ENCODE measurements at places on chromosomes 11 and 22. TPM values are rescaled to one million over a fixed set of nuclear protein-coding genes. Genes with fewer than 3 reads are reported as not detected.

DNA sequence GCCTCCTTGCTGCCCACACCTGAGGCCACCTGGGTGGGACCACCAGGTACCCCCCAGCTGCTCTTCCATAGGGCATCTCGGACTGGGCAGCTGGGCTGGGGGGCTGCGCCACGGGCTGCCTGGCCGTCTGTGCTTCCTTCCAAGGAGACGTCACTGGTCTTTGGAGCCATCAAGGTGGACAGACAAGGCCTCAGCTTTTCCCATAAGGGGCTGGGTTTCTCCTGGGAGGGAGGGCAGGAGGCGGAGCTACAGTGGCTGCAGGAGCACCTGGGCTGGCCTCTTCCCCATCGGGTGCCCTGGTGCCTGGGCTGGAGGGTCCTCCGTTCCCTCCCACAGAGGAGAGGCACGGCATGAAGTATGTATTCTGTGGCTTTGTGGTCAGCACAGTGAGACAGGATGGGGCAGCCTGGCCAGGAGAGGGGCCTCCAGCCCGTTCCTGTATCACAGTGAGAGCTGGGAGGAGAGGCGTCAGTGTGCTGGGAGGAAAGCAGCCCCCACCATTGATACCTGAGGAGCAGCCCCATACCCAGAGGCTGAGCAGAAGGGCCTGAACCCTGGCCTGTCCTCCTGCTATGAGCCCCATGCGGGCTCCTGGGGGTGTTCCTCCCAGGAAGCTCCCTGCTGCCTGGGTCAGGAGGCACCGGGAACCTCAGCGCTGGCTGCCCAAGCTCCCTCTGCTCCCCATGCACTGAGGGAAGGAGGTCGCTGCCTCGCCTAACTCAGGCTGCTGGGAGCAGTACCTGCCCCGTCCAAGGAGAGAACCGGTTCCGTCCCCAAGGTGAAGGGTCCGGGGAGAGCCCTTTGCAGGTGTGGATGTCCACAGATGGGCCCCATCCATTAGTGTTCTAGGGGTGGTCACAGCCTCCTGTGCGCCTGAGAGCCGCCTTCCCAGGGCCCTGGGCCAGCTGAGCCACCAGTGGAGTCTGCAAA is 1075.0 kb downstream of the BRD1 start:
- H3K27me3 ChIP-seq = no peaks in the 10 kb centered on the region
- H3K4me1 ChIP-seq = no peaks in the 10 kb centered on the region
- H3K4me3 ChIP-seq = no peak overlapping the region
- no peaks in the 10 kb centered on the region for H3K36me3 ChIP-seq

SEPTIN3 gene
- total RNA-seq = not detected

DNA sequence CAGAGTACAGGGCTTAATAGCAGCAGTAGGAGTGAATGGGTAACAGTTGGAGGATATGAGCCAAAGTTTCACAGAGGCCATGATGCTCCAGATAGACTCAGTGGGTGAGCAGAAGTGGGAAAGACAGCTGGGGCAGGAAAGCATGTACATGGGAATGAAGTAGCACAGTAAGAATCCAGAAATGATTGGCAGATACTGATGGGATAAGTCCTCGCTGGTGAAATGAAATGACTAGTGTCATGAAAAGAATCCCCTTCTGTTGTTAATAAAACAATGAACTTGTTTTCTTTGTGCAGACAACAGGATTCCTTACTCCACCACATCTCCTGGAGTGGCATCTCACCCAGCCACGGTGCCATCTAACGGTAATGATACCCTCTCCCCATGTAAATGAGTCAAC is 17.4 kb upstream of the PANX1 start:
- no peaks in the 10 kb centered on the region for H3K36me3 ChIP-seq
- H3K4me3 ChIP-seq = no peak overlapping the region
- DNase-seq = no peak
- no peaks in the 10 kb centered on the region for H3K27me3 ChIP-seq
- H3K27ac ChIP-seq = no peak overlapping the region
- no peaks in the 10 kb centered on the region for H3K4me1 ChIP-seq

SPON1 gene
- total RNA-seq = not detected

GRCh38 chr11:74575999-74576398 is 16.4 kb upstream of the POLD3 start:
- no peak overlapping the region for H3K27ac ChIP-seq
- no peaks in the 10 kb centered on the region for H3K36me3 ChIP-seq
- H3K4me1 ChIP-seq = no peaks in the 10 kb centered on the region
- no peak for DNase-seq

OLFML1 gene
- not detected for total RNA-seq

GRCh38 chr11:108958368-108959104 is 293.7 kb downstream of the DDX10 start:
- no peaks in the 10 kb centered on the region for H3K4me1 ChIP-seq
- DNase-seq = no peak
- no peak overlapping the region for H3K4me3 ChIP-seq
- no peaks in the 10 kb centered on the region for H3K27me3 ChIP-seq

GRCh38 chr22:47110817-47111443 is 348.5 kb downstream of the TBC1D22A start:
- H3K27me3 ChIP-seq = no peaks in the 10 kb centered on the region
- H3K27ac ChIP-seq = no peak overlapping the region
- no peak for DNase-seq
- no peaks in the 10 kb centered on the region for H3K4me1 ChIP-seq
- no peak overlapping the region for H3K4me3 ChIP-seq

- H3K36me3 ChIP-seq = no peaks in the 10 kb centered on the region
- H3K4me3 ChIP-seq = no peak overlapping the region
- H3K27ac ChIP-seq = no peak overlapping the region
- H3K4me1 ChIP-seq = peaks cover 16% of the 10 kb centered on the region
Measured at GRCh38 chr11:444396-445144, 2.8 kb upstream of the ANO9 start.

- H3K27ac ChIP-seq = no peak overlapping the region
- H3K4me3 ChIP-seq = no peak overlapping the region
- no peak for DNase-seq
Measured at GRCh38 chr11:32003335-32003734, 87.5 kb upstream of the RCN1 start.

- no peak for DNase-seq
- no peaks in the 10 kb centered on the region for H3K27me3 ChIP-seq
- H3K36me3 ChIP-seq = no peaks in the 10 kb centered on the region
- no peaks in the 10 kb centered on the region for H3K4me1 ChIP-seq
- H3K27ac ChIP-seq = no peak overlapping the region
Measured at GRCh38 chr11:14029971-14030920, 67.7 kb downstream of the SPON1 start.

PTPRCAP gene
- 348 TPM for total RNA-seq

GRCh38 chr11:95562196-95562921 is 227.2 kb downstream of the FAM76B start:
- DNase-seq = no peak
- no peaks in the 10 kb centered on the region for H3K27me3 ChIP-seq
- H3K4me3 ChIP-seq = no peak overlapping the region
- H3K36me3 ChIP-seq = no peaks in the 10 kb centered on the region
- H3K27ac ChIP-seq = no peak overlapping the region

DNA sequence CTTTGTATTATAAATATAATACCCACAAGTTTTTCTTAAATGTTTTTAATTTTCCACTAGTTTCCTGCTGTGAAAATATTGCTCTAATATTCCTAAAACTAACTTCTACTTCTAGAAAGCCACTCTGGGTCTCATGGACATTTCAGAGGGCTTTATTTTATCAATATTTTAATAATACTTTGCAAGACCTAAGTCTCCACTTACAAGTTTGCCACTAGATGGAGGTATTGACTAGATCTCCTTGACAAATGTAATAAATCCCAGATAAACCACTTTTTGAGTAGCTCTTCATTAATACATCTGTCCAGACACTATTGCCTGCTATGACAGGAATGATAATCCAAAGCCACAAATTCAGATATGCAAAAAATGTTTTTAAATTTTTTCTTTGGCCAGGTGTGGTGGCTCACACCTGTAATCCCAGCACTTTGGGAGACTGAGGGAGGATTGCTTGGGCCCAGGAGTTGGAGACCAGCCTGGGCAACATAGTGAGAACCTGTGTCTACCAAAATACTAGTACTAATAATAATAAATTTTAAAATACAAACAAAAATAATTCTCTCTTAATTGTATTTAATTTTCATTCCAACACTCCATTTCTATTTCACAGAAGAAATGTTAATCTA is 3.5 kb upstream of the ACAT1 start:
- H3K4me1 ChIP-seq = peaks cover 25% of the 10 kb centered on the region
- peak; percentile 91 for DNase-seq

GRCh38 chr11:47051217-47051616 is 114.7 kb downstream of the CSTPP1 start:
- H3K4me1 ChIP-seq = no peaks in the 10 kb centered on the region
- no peak overlapping the region for H3K4me3 ChIP-seq
- DNase-seq = no peak
- no peaks in the 10 kb centered on the region for H3K27me3 ChIP-seq
- H3K27ac ChIP-seq = no peak overlapping the region
- H3K36me3 ChIP-seq = 0 out of 2 replicates have a peak, but pooled peaks cover 5% of the 10 kb centered on the region

DNA sequence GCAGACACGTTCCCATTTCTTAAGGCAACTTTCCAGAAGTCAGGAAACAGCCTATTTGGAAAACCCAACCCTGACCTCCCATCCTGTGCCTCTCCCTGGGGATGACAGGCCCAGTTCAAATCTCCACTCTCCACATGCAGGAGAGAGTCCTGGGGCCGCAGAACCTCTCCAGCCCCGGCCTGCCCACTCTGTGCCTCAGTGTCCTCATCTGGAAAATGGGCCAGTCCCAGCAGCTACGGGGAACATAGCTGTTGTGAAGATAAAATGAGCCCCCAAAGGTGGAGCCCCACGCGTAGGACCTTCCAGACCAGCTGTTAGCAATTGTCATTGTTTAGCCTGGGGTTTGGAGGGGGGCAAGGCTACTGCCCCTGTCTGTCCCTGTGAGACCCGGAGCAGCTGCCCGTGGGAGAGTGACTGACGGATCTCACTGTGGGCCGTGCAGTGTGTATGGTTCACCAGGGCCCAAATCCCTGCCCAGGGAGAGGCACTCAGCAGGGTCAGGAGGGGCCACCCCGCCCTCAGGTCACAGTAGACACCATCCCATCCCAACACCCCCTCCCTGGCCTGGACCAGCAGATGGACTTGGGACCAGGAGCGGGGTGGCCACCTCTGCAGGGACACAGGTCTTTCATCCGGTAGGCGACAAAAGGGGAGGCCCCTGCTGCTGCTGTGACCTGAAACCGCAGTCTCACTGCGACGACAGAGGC is 145.9 kb downstream of the CTTN start:
- no peaks in the 10 kb centered on the region for H3K27me3 ChIP-seq
- H3K4me3 ChIP-seq = no peak overlapping the region
- DNase-seq = peak; percentile 25

CNIH2 gene
- total RNA-seq = 0.34 TPM

TMEM109 gene
- 42.3 TPM for total RNA-seq

DNA sequence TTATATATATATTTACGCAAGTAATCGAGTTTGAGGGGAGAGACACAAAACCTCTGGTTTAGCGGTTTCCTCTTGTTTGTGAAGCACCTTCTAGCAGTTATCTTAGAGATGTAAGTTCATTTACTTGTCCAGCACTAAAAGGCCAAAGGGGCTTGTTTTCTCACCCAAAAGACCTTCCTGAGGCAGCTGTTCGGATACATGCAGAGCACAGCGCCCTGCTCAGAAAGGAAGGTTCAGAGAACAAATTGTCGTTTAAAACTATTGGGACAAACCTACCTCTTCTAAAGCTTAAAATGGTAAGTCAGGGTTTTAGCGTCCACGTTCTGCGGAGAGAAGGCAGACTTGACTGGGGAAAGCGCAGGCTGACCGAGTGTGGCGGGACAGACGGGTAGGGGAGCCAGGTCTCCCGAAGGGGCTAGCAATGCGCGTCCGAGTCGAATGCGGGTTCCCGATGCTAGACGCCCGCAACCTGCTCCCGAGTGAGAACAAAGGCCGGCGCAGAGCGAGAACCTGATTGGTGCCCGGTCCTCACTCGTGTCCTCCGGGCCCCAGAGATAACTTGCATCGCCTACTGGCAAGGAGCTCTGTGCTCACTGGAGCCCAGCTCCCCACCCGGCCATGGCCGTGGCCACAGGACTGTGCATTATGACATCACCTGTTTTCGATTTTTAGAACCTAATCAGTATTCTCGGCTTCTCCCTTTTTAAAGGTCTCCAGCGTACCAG is 1.0 kb upstream of the SESN3 start:
- peaks cover 38% of the 10 kb centered on the region for H3K4me1 ChIP-seq
- H3K27me3 ChIP-seq = peaks cover 5% of the 10 kb centered on the region
- peak overlapping the region; percentile 64 for H3K4me3 ChIP-seq
- H3K36me3 ChIP-seq = no peaks in the 10 kb centered on the region
- DNase-seq = peak; percentile 90
- H3K27ac ChIP-seq = peak overlapping the region; percentile 62

- no peak for DNase-seq
- H3K4me3 ChIP-seq = no peak overlapping the region
- H3K4me1 ChIP-seq = no peaks in the 10 kb centered on the region
- H3K27ac ChIP-seq = no peak overlapping the region
- no peaks in the 10 kb centered on the region for H3K36me3 ChIP-seq
Measured at GRCh38 chr22:39773976-39774539, 119.5 kb downstream of the ENTHD1 start.

GRCh38 chr11:69079661-69080256 is 31.0 kb downstream of the TPCN2 start:
- H3K27ac ChIP-seq = no peak overlapping the region
- H3K4me1 ChIP-seq = no peaks in the 10 kb centered on the region
- peaks cover 22% of the 10 kb centered on the region for H3K36me3 ChIP-seq
- no peaks in the 10 kb centered on the region for H3K27me3 ChIP-seq

DNA sequence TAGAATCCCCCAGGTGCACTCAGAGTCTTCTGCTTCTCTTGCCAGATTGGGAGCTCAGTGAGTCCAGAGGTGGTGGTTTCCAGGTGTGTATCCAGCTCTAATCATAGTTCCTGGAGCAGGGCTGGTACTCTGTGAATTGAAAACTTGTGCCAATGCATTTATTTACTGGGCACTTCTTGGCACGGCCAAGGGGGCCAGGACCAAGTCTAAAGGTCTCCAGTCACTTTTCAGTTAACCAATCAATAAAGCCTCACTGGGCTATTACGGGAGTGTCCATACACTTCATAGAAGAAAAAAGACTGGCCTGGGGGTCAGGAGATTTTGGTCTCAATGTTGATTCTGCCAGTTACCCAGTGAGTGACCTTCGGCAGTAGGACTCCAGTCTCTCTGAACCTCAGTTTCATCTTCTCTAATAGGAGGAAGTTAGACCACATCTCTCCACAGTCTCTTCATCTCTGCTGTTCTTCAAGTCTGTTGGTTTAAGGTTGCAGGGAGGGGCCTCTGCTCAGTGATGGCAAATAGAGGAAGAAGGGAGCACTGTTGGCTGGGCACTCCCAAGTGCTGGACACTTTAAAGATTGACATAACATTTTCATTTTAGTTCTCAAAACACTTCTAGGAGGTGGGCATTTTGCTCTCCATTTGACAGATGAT is 188.5 kb upstream of the E2F8 start:
- H3K27me3 ChIP-seq = no peaks in the 10 kb centered on the region
- no peak overlapping the region for H3K4me3 ChIP-seq
- peaks cover 29% of the 10 kb centered on the region for H3K4me1 ChIP-seq
- H3K36me3 ChIP-seq = no peaks in the 10 kb centered on the region
- H3K27ac ChIP-seq = no peak overlapping the region

Measured in Karpas-422 (cell line).